ENCODE measurements at places on chromosomes 4 and X. TPM values are rescaled to one million over a fixed set of nuclear protein-coding genes. Genes with fewer than 3 reads are reported as not detected.

Gene KLKB1
- polyA plus RNA-seq: not detected

Gene VGLL1
- not detected for polyA plus RNA-seq

Gene SYTL5
- 0.05 TPM for polyA plus RNA-seq

Gene AMBN
- not detected for polyA plus RNA-seq

Gene PARM1
- 69.8 TPM for polyA plus RNA-seq

Gene PLXNB3
- polyA plus RNA-seq: 1.9 TPM

Gene MAP7D3
- 10.6 TPM for polyA plus RNA-seq

Gene ZNF732
- polyA plus RNA-seq: 0.89 TPM

Gene GLUD2
- polyA plus RNA-seq: 3.2 TPM

- DNase-seq: no peak
These were observed 48.1 kb upstream of the CPLX1 start for GRCh38 chr4:874056-874455.

- DNase-seq: no peak
These were observed 33.9 kb downstream of the STX18 start for GRCh38 chr4:4507923-4508322.

- DNase-seq: no peak
These were observed 664.0 kb upstream of the PCDH7 start for GRCh38 chr4:30056016-30056766.

- DNase-seq: no peak
These were observed 21.2 kb downstream of the ZFP42 start for GRCh38 chr4:188016754-188017153.

GRCh38 chrX:13605611-13606010, 36.2 kb downstream of the EGFL6 start:
- no peak for DNase-seq

- no peak for DNase-seq
These were observed 152.7 kb upstream of the ZIC3 start for GRCh38 chrX:137413190-137413589.

GRCh38 chrX:132948648-132949260, 9.7 kb downstream of the HS6ST2 start:
- DNase-seq: no peak

DNA sequence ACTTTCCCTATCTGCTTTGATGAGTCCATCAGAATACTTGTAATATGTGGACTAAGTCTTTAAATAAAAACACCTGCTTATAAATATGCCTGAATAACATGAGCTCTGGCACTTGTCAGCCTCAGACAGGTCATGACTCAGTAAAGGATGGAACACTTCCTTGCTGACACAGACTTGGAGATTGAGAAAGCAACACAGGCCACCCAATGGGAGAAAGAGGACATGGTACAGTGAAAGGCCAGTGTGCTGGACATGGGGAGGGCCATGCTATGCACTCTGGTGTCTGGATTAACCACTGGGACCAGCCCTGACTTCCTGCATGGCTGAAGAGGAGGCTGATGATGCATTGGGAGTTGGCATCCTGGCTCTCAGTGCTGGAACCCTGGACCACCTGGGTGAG, 149.5 kb downstream of the DHRSX start:
- DNase-seq: no peak

- no peak for DNase-seq
These were observed 82.0 kb upstream of the CPEB2 start for GRCh38 chr4:14920237-14920636.

- no peak for DNase-seq
These were observed 91.9 kb upstream of the ZFP42 start for GRCh38 chr4:187903700-187904099.

GRCh38 chr4:185809533-185810071, 2.4 kb downstream of the SORBS2 start:
- no peak for DNase-seq

- no peak for DNase-seq
These were observed 5.3 kb upstream of the CFP start for GRCh38 chrX:47634871-47635575.

DNA sequence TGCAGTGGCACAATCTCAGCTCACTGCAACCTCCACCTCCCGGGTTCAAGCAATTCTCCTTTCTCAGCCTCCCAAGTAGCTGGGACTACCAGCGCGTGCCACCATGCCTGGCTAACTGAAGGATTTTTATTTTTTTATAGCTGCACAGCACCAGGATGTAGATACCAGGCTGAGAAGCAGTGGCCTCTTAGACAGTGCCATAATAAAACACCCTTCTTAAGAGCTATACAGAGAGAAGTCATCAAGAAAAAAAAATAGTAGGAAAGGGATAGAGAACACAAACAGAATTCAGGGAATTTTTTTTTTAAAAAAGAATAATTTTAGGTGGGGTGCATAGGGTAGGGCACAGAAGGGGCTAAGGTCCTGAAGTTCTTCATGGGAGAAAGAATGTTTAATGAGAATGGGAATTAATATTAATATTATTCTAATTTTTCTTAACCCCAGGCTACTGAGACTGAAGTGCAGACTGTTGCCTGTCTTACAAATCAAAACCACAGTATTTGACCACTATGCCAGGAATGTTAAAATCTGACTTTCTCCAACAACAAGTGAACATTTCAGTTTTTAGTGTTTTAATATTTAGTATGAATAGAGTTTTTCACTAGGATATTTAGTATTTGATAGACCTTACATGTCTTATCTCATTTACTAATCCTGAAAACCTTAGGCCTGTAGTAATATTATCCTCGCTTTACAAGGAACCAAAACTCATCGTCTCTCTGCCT, 146.7 kb downstream of the KCNIP4 start:
- DNase-seq: no peak

DNA sequence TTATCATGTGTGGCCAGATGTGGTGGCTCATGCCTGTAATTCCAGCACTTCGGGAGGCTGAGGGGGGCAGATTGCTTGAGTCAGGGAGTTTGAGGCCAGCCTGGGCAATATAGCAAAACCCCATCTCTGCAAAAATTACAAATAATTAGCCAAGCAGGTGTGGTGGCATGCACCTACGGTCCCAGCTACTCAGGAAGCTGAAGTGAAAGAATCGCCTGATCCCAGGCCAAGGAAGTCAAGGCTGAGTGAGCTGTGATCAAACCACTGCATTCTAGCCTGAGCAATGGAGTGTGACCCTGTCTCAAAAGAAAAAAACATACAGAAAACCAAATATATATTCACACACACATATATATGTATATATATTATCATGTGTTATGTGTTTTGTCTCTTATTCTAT, 15.0 kb downstream of the APELA start:
- no peak for DNase-seq

GRCh38 chrX:135420831-135421230, 913 bp upstream of the SMIM10L2A start:
- no peak for DNase-seq

GRCh38 chr4:188432328-188432727, 293.1 kb downstream of the TRIML1 start:
- DNase-seq: no peak

DNA sequence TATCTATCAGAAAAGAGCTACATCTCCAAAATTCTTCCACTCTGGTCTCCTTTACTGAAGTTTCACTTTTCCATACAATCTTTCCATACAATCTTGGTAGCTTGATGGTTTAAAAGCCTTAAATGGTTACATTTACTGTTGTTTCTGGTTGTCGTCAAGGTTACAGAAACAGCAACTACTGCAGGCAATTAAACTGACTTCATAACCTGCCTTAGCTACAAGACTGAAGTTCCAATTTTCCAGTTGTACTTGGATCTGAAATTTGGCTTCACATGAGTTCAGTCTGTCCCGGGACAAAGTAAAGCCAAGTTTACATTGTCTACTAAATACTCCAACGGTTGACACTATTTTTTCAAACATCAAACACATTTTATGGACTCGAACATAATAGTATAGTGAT, 326.4 kb downstream of the ANKRD50 start:
- DNase-seq: peak; percentile 76

- DNase-seq: no peak
These were observed 36.3 kb upstream of the PDGFRA start for GRCh38 chr4:54192811-54193210.

GRCh38 chrX:103253608-103254007, 1.3 kb downstream of the TCEAL8 start:
- peak; percentile 9 for DNase-seq

GRCh38 chr4:124768596-124769365, 56.2 kb upstream of the ANKRD50 start:
- DNase-seq: no peak
